CD14-positive monocyte (primary cell): ENCODE measurements at places on chromosomes 11 and 22. TPM values are rescaled to one million over a fixed set of nuclear protein-coding genes. Genes with fewer than 3 reads are reported as not detected.

DNA sequence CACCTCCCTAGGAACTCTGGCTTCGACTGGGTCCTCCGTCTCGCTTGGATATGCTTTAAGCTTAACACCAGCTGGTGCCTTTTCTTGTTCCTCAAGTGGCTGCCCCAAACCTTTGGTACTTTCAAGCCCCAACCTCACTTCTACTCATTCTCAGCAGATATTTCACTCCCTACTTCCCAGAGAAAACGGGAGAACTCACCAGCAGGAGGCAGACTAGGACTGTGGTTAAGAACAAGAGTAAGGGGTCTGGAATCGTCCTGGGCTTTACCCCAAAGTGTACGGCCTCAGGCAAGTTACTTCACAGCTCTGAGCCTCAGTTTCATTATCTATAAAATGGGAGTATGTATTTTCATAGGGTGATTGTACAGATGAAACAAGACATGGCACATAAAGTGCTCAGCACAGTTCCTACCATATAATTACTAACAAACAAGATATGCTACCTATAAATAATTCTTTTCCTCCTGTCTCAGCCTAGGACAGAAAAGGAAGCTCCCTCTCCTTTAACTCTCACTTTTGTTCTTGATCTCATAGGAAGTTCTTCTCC is 37.8 kb downstream of the PAMR1 start:
- no peaks in the 10 kb centered on the region for H3K4me1 ChIP-seq
- no peak overlapping the region for H3K27ac ChIP-seq
- DNase-seq = no peak
- H3K27me3 ChIP-seq = no peaks in the 10 kb centered on the region

GRCh38 chr11:112516755-112517154 is 256.1 kb upstream of the PLET1 start:
- no peaks in the 10 kb centered on the region for H3K36me3 ChIP-seq
- no peaks in the 10 kb centered on the region for H3K27me3 ChIP-seq
- H3K27ac ChIP-seq = no peak overlapping the region
- no peak overlapping the region for H3K4me3 ChIP-seq

DNA sequence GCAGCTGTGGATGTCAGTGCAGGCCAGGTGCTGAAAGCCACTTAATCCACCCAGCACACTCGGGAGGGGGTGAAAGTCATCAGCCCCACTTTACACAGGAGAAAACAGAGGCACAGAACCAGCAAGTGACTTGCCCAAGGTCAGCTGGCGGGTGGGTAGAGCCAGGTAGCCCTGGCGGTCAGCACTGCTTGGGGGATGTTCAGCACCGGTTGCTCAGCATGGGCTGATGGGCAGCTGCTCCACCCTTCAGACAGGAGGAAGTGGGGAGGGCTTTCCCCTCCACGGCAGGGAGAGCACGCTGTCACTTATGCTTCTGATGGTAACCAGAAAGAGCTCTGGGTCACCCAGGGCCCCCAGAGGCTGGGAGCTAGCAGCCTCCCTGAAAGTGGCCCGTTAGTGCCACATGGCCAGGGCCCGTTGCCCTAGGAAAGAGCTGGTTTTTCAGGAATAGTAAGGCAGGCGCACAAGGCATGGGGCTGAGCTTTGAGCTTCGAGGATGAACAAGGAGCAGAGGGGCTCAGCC is 417.9 kb downstream of the CTTN start:
- no peaks in the 10 kb centered on the region for H3K36me3 ChIP-seq
- H3K4me3 ChIP-seq = no peak overlapping the region
- no peaks in the 10 kb centered on the region for H3K4me1 ChIP-seq

DNA sequence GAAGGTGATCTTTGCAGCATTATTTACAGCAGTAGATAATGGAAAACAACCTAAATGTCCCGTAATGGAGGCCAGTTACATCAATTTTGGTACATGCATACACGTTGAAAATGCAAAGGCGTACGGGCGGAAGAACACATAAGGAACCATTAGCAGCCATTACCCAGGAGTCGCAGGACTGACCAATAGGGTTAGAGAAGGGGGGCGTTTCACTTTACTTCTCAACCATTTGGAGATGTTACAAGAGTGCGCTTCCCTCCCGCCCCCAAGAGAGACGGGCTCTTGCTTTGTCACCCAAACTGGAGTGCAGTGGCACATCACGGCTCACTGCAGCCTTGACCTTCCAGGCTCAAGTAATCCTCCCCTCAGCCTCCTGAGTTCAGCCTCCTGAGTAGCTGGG is 52.8 kb upstream of the SLC35C1 start:
- no peak for DNase-seq
- peaks cover 2% of the 10 kb centered on the region for H3K27me3 ChIP-seq
- no peaks in the 10 kb centered on the region for H3K36me3 ChIP-seq
- H3K4me3 ChIP-seq = no peak overlapping the region

DNA sequence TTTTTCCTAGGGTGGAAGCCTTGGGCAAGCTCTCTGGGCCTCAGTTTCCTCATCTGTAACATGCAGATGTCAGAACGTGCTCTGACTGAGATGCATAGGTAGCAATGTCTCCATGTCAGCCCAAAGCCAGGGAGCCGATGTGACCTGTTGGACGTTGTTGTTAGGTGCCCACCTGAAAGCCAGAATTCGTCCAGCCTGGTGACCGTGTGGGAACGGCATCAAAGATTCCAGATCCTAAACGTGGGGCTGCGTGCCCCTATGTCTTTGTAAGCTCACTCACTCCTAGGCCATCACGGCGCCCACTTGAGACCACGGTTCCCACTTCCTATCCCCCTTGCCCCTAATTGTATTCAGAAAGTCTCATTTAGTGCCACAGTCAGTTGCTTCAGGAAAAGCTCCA is 48.2 kb downstream of the FBLN1 start:
- H3K27ac ChIP-seq = no peak overlapping the region
- no peaks in the 10 kb centered on the region for H3K27me3 ChIP-seq
- H3K4me1 ChIP-seq = peaks cover 6% of the 10 kb centered on the region
- H3K36me3 ChIP-seq = no peaks in the 10 kb centered on the region
- no peak overlapping the region for H3K4me3 ChIP-seq

GRCh38 chr22:45441138-45441537 is 27.6 kb downstream of the RIBC2 start:
- no peak overlapping the region for H3K4me3 ChIP-seq
- H3K36me3 ChIP-seq = no peaks in the 10 kb centered on the region
- no peaks in the 10 kb centered on the region for H3K27me3 ChIP-seq
- no peak for DNase-seq
- H3K27ac ChIP-seq = no peak overlapping the region

DNA sequence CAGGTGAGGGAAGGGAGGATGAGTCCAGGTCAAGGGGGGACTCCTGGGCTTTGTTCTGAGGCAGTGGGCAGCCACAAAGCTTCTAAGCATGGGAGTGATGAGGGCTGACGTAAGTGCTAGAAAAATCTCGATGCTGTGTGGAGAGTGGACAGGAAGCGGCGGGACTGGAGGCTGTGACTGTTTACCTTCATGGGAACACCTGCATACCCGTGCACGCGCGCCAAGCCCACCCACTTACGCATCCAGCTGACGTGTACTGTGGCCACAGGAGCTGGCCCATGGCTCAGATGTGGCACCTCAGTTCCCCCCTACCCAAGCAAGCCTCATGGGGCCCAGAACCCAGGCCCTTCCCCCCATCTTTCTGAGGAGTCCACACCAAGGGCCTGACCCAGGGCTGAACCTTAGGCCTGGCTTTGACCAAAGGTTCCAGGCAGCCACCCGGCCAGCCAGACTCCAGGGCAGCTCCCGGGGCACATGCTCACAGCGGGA is 14.0 kb downstream of the MYRF start:
- no peak for DNase-seq
- no peaks in the 10 kb centered on the region for H3K27me3 ChIP-seq
- H3K4me3 ChIP-seq = no peak overlapping the region
- H3K36me3 ChIP-seq = no peaks in the 10 kb centered on the region
- H3K4me1 ChIP-seq = peaks cover 4% of the 10 kb centered on the region
- H3K27ac ChIP-seq = no peak overlapping the region

DNA sequence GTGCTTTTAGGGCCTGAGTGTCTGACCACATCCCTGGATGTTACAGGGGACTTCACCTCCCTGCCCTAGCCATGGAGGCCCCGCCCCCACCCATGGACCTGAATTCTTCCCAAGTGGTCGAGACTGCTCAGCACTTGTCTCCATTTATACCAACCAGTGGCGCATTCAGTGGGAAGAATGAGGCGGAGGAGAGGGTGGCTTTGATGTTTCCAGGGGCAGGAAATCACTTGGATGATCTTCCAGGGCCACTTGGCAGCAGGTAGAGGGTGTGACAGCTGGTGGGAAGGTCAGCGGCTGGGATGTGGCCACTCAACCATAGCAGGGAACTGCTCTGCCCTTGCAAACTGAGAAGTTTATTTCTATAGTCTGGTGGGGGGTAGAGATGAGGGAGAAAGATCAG is 155.1 kb upstream of the BLID start:
- no peak overlapping the region for H3K27ac ChIP-seq
- no peak for DNase-seq
- H3K36me3 ChIP-seq = no peaks in the 10 kb centered on the region
- peaks cover 3% of the 10 kb centered on the region for H3K4me1 ChIP-seq
- H3K4me3 ChIP-seq = no peak overlapping the region

- no peak for DNase-seq
- peaks cover 7% of the 10 kb centered on the region for H3K36me3 ChIP-seq
- H3K27ac ChIP-seq = no peak overlapping the region
- H3K4me3 ChIP-seq = no peak overlapping the region
- no peaks in the 10 kb centered on the region for H3K27me3 ChIP-seq
Measured at GRCh38 chr11:7570938-7571521, 57.2 kb downstream of the PPFIBP2 start.

DNA sequence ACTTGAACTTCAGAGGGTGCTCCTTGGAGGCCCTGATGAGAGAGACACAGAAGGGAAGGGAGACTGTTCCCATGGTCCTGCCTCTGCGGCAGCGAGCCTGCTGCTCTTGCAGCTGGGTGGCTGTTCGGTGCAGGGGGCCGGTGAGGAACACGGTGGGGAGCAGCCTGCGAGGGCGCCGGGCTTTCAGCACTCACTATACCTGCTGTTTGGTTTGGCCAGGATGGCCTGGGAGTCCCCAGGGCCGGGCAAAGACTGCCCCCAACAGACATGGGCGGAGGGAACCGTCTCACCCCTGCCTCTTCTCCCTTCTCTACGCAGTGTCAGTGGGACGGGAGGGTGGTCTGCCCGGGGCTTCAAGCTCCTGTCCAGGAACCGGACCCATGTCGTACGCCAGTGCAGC is 58.0 kb upstream of the PRODH start:
- no peaks in the 10 kb centered on the region for H3K36me3 ChIP-seq
- H3K4me1 ChIP-seq = no peaks in the 10 kb centered on the region
- no peak for DNase-seq
- no peak overlapping the region for H3K4me3 ChIP-seq
- no peaks in the 10 kb centered on the region for H3K27me3 ChIP-seq

DNA sequence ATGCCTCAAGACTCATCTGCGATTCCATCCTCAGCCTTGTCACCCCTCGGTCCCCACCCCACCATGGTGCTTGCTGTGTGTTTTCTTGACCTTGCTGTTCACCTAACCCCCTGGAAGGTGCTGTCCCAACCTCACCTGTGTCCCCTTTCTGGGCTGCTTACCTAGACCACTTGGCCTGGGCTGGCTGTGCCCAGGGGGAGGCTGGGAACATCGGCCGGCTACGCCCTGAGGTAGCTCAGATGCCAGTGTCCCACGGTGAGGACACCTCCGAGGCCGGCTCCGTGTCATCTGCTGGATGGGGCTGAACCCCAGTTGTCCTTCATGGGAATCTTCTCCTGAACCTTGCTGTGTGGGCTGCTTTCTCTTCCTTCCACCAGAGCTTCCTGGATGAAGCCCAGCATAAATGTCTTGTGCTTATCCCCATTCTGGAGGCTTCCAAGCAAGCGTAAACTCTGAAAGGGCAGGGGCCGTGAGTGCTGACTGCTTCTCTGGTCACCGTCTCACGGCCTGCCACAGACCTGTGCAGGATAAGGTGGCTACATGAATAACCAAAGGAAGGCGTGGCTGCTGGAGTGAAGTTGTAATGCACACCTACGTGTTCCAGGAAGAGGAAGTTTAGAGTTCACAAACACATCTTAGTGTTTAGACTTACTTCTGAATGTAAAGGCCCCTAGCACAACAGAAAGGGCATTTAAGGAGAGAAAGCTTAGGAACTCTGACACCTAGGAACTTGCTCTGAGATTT is 724.3 kb downstream of the TBC1D22A start:
- no peak overlapping the region for H3K4me3 ChIP-seq
- no peak for DNase-seq
- no peak overlapping the region for H3K27ac ChIP-seq
- no peaks in the 10 kb centered on the region for H3K27me3 ChIP-seq
- H3K4me1 ChIP-seq = no peaks in the 10 kb centered on the region

GRCh38 chr11:3341298-3341697 is 37.6 kb downstream of the ZNF195 start:
- DNase-seq = peak; percentile 15
- no peaks in the 10 kb centered on the region for H3K4me1 ChIP-seq
- H3K27me3 ChIP-seq = peaks cover 22% of the 10 kb centered on the region

- no peak for DNase-seq
- peaks cover 1% of the 10 kb centered on the region for H3K27me3 ChIP-seq
- H3K27ac ChIP-seq = no peak overlapping the region
- no peak overlapping the region for H3K4me3 ChIP-seq
- peaks cover 4% of the 10 kb centered on the region for H3K4me1 ChIP-seq
Measured at GRCh38 chr11:95095858-95096587, 6.4 kb downstream of the ENDOD1 start.

- H3K4me1 ChIP-seq = no peaks in the 10 kb centered on the region
- H3K27ac ChIP-seq = no peak overlapping the region
- no peaks in the 10 kb centered on the region for H3K27me3 ChIP-seq
Measured at GRCh38 chr11:116439361-116439677, 333.5 kb downstream of the BUD13 start.

OTOG gene
- not detected for polyA plus RNA-seq

USP35 gene
- 7.6 and 10.1 TPM in 2 replicates for polyA plus RNA-seq

NLRP14 gene
- not detected for polyA plus RNA-seq

KRTAP5-2 gene
- not detected for polyA plus RNA-seq

UBQLNL gene
- not detected for polyA plus RNA-seq

SCN3B gene
- polyA plus RNA-seq = not detected

MYOD1 gene
- polyA plus RNA-seq = not detected
